ENCODE measurements at places on chromosomes 13 and 19.

GRCh38 chr13:88063741-88064140, 392.6 kb downstream of the SLITRK5 start:
- DNase-seq, result no peak

- no peak for DNase-seq
Measured at GRCh38 chr13:40982772-40983171, 36.3 kb downstream of the ELF1 start.

DNA sequence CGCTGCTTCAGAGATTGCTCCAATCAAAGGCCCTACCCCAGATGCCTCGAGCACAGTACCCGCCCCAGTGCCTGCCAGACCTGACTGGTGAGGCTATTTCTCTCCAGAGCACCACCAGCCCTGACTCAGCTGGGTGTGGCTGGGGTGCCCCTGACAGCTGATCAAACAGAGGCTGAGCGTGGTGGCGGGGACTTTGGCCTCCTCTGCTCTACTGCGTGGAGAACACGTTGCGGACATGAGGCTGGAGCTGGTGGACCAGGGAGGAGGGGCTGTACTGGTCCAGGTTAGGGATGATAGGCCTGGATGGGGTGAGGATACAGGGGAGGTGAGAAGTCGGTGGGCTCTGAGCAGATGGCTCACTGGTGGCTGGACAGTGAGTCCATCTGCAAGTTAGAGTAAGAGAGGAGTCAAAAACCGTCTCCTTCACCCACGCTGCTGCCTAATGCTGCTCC, 3.5 kb upstream of the DOCK6 start:
- no peak for DNase-seq

DNA sequence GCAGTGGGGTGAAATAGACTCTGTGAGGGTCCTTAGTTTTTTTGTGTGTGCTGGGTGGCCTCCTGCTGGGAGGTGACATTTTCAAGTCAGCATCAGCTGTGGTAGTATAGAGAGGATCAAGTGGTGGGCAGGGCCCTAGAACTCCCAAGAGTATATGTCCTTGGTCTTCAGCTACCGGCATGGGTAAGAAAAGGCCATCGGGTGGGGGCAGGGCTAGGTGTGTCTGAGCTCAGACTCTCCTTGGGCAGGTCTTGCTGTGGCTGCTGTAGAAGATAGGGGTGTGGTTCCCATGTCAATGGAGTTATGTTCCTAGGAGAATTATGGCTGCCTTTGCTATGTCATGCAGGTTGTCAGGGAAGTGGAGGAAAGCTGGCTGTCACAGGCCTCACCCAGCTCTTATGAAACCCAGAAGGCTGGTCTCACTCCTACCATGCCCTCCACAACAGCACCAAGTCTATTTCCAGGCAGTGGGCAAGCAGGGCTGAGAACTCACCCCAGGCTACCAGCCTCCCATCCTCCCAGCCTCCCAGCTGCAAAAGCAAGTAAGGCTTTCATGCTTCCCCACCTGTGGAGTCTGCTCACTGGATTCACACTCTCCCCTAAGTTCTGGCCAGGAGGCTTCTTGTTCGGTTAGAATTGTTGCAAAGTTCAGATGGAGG, 130.6 kb upstream of the SOX1 start:
- no peak for DNase-seq

GRCh38 chr13:33828431-33829129, 10.6 kb downstream of the RFC3 start:
- DNase-seq, result no peak

DNA sequence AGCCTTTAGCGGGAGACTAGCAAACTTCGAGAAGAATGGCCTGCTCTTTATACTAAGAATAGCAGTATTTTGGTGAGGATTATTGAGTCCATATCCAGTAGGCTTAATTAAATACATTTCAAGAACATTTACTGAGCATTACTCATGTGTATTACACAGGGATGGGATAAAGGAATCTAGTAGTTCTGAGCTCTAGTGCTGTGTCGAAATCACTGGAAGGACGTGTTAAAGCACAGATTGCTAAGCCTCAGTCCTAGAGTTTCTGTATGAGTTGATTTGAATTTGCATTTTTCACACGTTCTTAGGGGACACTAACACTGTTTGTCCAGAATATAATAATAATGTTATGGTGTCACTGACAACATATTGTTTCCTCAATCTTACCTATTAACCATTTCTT, 9.0 kb downstream of the ZNF302 start:
- DNase-seq, result no peak

DNA sequence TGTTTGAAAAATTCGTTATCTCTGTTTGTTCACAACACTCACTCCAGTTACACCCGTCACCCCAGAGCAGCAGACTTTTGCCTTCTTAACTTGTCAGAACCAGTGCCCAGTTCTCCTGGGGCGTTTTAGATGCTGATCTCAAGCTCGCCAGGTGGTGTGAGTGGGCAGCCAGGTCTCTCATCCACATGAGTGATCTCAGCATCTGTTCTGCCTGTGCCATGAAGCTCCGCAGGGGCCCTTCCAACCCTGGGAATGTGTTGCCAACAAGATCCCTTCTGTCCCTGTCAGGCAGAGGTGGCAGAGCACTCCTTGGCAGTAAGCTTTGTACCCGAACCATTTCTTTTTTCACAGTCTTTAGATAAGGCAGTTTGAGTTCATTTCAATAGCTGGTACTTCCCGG, 896.5 kb downstream of the UQCRFS1 start:
- DNase-seq, result no peak

DNA sequence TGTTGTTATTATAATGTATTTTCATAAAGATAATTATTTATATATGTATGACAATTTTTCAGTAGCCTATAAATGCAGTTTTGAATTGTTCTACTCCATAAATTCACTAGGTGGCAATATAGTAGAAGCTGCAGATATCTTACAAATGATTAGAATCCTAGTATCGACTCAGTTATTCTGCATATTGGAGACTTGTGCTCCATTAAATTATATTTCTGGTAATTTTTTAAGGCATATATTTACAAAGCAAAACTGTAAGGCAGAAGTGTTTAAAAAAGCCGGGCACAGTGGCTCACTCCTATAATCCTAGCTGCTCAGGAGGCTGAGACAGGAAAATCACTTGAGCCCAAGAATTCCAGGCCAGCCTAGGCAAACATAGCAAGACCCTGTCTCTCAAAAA, 58.7 kb downstream of the DPY19L3 start:
- no peak for DNase-seq

- DNase-seq, result no peak
Measured at GRCh38 chr19:1999856-2000515, 15.5 kb downstream of the BTBD2 start.

DNA sequence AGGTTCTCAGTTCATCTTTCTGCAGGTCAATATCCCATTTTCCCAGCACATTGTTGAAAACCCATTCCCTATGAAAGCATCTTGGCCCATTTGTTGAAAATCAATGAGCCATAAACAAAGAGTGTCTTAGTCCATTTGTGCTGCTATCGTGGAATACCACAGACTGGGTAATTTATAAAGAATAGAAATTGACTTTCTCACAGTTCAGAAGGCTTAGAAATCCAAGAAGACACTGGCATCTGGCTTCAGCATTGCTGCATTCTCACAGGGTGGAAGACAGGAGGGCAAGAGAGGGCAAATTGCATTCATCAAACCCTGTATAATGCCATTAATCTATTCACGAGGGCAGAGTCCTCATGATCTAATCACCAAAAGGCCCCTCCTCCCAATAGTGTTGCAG, 34.1 kb downstream of the ZNF823 start:
- DNase-seq, result no peak

GRCh38 chr19:41409288-41409687, 11.7 kb downstream of the BCKDHA start:
- no peak for DNase-seq

- DNase-seq, result no peak
Measured at GRCh38 chr13:21895779-21896178, 224.9 kb downstream of the FGF9 start.

All from NCI-H1417 treated with DMSO at 0.1 percent for 48 hours (cell line).